8988T (cell line): ENCODE measurements at places on chromosomes 6 and 20.

- no peak for DNase-seq
Observed at GRCh38 chr20:22248051-22248667, 336.2 kb downstream of the FOXA2 start.

- DNase-seq, result no peak
Observed at GRCh38 chr20:17912916-17913315, 55.7 kb downstream of the SNX5 start.

DNA sequence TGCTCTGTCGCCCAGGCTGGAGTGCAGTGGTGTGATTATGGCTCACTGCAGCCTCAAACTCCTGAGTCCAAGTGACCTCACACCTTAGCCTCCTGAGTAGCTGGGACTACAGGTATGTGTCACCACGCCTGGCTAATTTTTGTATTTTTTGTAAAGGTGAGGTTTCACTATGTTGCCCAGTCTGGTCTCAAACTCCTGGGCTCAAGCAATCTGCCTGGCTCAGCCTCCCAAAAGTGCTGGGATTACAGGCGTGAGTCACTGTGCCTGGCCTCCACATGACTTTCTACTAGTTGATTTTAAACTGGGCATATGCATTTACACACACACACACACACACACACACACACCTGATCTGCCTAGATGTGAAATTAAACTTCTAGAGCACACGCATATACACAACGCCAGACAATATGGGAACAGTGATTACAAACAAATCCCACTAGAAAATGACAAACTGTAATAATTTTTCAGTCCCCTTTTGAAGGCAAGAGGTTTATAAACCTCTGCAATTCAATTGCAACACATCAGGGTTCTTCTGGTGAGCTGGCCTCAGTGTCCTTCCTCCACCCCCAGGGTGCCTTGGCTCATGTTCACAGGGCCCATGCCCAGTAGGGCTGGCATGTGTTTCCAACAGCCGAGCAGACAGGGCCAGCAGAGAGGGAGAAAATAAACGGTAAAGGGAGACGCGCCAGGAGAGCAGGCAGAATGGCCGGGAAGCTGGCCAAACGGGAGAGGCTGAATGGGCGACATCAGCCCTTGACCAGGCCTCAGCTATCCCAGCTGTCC lies 31.2 kb downstream of the PARD6B start:
- no peak for DNase-seq

DNA sequence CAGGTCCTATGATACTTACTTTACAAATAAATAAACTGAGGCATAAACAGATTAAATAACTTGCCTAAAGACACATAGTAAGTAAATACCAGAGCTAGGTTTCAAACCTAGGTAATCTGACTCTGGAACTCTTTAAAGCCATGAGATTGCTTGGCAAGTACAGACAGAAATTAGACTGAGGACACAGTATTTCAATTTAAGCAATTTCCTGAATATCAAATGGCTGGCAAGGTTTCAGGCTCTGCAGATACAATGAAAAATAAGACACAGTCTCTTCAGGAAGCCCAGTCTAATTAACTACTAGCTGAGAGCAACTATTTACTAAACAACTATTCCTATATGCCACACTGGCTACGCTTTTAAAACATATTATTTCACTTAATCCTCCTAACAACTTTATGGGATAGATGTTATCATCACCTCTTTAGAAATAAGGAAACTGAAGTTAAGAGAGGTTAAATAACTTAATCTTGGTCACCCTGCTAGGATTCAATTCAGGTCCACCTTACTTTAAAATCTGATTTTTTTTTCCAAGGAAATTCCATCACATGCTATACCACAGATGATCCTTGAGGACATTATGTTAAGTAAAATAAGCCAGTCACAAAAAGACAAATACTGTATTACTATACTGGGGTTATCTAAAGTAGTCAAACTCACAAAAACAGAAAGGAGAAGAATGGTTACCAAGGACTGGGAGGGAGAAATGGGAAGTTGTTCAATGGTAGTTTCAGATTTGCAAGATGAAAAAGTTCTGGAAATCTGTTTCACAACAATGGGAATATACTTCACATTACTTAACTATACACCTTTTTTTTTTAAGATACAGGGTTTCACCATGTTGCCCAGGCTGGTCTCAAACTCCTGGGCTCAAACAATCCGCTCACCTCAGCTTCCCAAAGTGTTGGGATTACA lies 4.1 kb downstream of the TRPC4AP start:
- no peak for DNase-seq

GRCh38 chr6:85672623-85673022 lies 29.9 kb upstream of the SYNCRIP start:
- DNase-seq, result no peak

GRCh38 chr20:24949756-24950127 lies 673 bp downstream of the CST7 start:
- DNase-seq, result no peak

GRCh38 chr6:84409911-84410310 lies 182.5 kb upstream of the CEP162 start:
- DNase-seq, result no peak

DNA sequence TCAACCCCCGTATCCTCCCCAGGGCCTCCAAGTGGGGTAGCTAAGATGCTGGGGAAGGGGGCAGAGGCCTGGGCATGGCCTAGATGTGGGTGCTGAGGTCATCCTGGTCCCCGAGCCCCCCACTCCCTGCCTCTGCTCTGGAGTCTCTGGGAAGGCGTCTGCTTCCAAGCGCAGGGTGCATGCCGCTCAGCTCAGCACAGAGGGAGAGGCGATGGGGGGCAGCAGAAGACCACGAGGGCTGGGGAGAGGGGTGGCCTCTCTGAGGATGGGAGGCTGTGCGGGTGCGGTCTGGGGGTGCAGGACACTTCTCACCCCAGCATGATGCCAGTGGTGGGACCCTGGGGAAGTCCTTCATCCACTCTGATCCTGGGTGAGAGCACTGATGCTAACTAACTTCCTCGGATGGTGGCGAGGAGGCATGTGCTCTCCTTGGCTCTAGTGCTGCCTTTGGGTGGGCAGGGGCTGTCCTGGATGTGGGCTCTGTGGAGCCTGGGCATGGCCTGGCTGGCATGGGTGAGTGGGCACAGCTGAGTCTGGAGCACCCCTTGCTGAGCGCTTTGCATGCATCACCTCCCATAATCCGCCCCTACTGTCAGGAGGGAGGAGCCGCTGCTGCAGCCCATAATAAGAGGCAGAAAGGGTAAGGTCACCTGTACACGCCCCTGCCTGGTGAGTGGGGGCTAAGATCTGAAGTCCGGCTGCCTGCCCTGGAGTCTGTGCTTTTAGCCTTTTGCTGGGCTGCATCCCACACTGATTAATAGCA lies 34.7 kb downstream of the EFCAB8 start:
- no peak for DNase-seq

GRCh38 chr6:42113936-42114636 lies 28.3 kb downstream of the C6orf132 start:
- no peak for DNase-seq

- no peak for DNase-seq
Observed at GRCh38 chr20:19231359-19232035, 19.1 kb downstream of the SLC24A3 start.

- no peak for DNase-seq
Observed at GRCh38 chr6:161798844-161799394, 525.1 kb upstream of the AGPAT4 start.

DNA sequence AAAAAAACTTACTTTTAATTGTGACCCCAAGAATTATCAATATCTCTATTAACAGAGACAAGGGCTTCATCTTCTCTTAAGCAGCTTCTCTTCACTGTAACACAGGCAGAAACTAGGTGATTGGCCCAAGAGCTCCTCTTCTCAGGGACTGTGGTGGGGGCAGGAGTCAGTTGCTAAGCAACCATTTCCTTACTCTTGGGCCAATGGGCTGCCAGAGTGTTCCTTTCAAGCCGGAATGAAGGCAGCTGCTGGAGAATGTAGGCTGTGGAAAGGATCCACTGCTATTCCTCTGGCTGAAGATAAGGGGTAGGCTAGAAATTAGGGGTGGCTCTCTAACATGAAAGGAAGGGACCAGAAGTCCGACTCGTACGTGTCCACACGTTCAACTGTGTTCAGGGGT lies at the start of gene SEL1L2:
Gene SEL1L2, minus strand, starts transcription at position 150 of the 400 bp plus-strand sequence. Its CDS starts 80 bp downstream, at position 70.
- no peak for DNase-seq

DNA sequence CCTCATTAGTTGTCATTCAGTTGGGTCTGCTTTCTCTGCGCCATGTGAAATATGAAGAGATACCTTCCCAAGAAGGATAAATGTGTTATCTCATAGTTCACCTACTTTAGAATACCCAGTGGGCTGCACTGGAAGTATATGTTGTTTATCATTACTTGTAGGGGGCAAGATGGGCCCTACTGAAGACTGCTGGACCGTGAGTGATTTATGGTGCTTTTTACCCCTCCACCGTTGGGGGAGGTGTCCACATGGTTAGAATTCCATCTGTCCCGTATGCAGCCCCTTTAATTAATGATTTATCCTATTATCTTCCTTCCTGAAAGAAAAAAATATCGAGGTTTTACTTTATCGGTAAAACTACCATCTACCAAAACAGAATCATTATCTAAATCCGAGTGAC lies 97.0 kb downstream of the TSHZ2 start:
- no peak for DNase-seq

DNA sequence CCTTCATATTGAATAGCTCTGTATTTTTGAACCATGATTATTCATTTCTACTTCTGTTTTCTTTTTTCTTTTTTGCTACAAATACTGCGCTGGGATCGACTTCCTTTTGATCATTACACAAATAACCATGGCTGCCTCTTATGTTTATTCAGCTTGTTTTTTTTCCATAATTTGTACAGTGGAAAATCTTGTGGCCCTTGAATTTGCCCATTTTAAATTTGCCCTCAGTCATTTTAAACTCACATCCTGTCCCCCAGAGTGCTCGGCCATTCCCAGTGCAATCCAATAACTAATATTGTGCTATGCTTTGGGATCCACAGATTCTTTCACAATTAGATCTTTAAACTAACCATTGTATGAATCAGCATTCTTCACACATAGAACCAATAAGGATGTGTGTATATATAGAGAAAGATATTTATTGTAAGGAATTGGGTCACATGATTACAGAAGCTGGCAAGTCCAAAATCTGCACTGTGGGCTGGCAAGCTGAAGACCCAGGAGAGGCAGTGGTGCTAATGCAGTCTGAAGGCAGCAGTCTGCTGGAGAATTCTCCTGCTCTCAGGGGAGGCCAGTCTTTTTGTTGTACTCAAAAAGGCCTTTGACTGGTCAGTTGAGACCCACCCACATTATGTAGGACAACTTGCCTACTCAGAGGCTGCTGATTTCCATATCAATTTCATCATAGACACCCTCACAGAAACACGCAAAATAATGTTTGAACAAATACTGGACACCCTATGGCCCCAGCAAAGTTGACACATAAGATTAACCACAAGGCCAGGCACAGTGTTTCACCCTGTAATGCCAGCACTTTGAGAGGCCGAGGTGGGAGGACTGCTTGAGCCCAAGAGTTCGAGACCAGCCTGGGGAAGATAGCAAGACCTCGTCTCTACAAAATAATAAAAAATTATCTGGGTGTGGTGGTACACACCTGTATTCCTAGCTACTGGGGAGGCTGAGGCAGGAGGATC lies 147.1 kb downstream of the MTHFD1L start:
- no peak for DNase-seq

DNA sequence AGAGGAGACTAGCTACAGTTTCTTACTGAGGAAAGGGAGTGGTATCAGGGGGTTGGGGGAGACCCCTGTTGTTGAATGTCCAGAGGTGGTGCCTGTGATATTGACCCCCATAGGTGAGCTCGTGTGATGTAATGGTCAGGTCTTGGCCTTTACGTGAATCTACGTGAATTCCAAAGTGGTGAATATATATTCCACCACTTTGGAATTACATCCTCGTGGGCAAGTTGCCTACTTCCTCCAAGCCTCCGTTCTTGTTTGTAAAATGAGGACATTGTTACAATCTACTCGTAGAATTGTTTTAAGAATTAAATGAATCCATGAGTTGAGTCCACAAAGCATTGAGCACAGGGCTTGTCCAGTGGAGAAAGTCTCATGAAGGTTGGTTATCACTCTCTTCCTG lies 47.3 kb downstream of the TSHZ2 start:
- no peak for DNase-seq

DNA sequence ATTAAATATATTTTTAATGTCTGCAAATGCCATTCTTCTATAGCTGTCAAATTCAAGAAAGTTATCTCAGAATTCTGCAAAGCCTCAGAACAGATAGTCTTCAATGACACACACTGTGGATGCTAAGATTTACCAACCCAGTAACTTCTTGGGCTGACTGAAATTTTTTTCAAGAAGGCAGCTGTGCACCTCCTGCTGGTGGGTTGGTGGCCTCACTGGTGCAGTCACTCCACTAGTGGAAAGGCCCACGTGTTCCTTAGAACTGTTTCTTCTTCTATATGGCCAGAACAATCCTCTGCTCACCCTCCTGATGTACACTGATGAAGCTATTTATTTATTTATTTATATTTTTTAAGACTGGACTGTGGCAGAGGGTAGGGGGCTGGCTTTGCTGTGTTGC lies 28.1 kb upstream of the MTCL3 start:
- DNase-seq, result no peak

DNA sequence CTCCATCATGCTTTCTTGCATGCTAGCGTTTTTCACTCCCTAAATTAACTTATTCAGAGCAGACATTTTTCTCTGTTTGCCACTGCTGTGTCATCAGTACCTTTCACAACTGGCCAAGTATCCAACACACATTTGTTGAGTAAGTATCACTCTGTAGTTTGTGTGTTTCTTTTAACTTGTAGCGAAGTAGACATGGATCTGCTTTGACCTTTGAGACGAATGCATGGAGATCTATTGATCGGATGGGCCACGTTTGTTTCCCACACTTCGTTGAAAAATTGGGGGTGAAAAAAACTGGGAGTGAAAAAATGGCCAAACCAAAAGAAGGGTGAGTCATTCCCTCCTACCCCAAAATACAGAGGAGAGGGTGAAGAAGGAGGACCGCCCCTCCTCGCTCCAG lies 12.9 kb upstream of the SLC9A8 start:
- no peak for DNase-seq

DNA sequence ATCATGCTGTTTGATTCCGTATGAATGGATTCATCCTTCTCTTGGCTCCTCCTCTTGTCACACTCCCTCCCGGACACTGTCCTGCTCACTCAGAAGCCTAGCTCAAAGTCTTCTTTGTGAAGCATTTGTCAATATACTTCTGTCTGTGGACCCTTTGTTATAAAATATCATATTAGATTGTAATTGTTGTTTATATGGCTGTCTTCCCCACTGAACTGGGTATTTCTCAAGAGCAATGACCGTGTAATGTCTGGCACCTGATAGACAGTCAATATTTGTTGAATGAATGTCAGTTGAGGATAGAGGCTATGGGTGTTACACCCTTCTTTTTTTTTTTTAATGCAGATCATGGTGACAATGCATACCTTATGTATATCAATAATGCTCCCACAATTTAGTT lies 335.3 kb downstream of the SOX4 start:
- no peak for DNase-seq

DNA sequence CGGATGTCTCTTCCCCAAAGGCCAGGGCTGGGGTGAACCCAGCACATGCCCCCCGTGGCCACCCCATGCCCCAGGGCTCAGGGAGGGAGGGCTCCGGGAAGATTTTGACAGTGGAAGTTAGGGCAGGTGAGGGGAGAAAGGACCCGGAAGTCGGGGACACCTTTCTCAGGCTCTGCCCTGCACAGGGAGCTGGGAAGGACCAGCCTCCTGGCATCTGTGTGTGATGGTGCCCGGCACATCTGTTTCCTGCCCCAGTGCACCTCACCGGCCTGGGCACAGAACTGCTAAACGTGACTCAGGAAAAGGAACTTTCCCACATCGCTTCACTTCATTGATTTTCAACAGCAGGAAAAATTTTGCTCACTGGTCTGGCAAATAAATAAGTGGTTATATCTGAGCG lies 141.1 kb upstream of the AFDN start:
- no peak for DNase-seq

GRCh38 chr6:106547601-106548453 lies 81.5 kb downstream of the RTN4IP1 start:
- DNase-seq, result no peak

- no peak for DNase-seq
Observed at GRCh38 chr20:35837577-35838195, 65.9 kb downstream of the PHF20 start.
